ENCODE measurements at places on chromosomes 6 and 20. TPM values are rescaled to one million over a fixed set of nuclear protein-coding genes. Genes with fewer than 3 reads are reported as not detected.

The SNAP91 gene
- 0.67 TPM for total RNA-seq

The ZC3H12D gene
- 0.18 TPM for total RNA-seq

The MYLK2 gene
- total RNA-seq, result 0.21 TPM

GRCh38 chr20:58215116-58215515 lies 13.3 kb downstream of the ANKRD60 start:
- DNase-seq, result no peak

GRCh38 chr20:11544029-11544678 lies 373.5 kb upstream of the BTBD3 start:
- peak; percentile 36 for DNase-seq

GRCh38 chr6:167768471-167769215 lies 58.1 kb upstream of the AFDN start:
- no peak for DNase-seq

DNA sequence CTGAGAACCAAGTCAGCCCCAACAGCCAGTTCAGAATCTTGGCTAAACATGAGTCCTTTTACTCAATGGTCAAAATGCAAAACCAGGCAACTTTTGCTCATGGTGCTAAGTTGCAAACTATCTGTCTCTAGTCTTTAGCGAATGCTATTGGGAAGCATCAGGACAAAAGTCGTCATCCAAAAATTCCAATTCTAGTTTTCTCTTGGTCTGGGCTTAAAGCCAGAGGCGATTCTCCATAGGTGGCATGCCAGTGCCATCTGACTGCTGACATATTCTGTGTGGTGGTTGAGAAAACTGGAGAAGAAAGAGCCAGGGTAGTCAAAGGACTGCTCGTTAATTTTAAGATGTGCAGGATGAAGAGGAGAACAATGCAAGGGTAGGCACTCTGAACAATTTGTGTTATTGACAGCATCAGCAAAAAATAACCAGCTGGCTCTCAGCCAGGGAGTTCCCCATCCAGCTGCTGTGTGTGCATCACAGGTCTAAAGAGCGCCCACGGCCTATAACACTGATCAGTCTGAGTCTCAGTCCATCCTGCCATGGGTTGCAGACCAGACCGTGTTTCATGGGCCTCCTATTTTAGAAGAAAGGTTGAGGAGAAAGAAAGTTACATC lies 313.6 kb downstream of the ALDH8A1 start:
- DNase-seq, result no peak

- DNase-seq, result no peak
Observed at GRCh38 chr6:123668965-123669591, 32.3 kb upstream of the TRDN start.

DNA sequence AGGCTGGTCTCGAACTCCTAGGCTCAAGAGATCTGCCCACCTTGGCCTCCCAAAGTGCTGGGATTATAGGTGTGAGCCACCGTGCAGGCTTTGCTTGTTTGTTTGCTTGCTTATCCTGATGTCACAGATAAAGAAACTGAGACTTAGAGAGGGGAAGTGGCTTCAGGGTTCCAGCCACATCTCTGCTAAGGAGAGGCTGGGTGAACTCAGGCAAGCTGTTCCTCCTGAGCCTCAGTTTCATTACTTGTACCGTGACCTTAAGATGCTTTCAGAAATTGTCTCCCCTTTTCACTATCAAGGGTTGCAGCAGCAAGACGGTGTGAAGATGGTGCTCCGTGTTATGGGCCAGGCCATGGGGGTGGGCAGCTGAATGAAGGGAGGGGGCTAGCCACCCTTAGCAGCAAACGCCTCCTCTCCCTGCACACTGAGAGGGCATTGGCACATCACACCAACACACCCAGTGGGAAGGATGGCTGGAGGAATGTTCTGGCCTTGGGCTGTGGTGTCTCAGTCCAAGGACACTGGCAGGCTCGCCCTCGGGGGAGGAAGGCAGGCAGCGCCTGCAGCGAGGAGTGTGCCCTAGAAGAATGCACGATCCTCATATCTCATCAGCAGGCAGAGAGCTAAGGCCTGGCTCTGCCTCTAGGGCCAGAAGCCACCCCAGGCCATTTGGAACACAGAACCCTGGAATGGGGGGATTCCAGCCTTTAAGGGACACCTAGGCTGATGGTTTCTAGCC lies 48.2 kb upstream of the TLDC2 start:
- DNase-seq, result no peak
